ENCODE measurements at places on chromosomes 12 and 14.

DNA sequence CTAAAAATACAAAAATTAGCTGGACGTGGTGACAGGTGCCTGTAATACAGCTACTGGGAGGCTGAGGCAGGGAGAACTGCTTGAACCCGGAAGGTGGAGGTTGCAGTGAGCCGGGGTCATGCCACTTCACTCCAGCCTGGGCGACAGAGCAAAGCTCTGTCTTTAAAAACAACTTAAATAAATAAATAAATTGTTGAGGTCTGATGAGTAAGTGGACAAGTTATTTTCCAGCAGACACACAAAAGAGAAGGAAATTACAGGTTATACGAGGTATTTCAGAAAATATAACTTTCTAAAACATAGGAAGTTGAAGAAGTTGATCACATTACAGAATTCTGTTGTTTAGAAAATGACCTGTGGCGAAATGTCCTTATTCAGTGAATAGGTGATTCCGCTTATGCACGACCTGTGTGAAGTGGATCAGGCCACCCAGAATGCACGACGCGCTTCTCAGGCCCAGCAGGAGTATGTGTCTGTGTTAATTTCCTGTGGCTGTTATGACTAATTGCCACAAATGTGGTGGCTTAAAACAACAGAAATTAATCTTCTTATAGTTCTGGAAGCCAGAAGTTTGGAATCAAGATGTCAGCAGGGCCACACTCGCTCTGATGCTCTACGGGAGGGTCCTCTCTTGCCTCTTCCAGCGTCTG, 38.1 kb downstream of the P2RX7 start:
- DNase-seq: no peak

DNA sequence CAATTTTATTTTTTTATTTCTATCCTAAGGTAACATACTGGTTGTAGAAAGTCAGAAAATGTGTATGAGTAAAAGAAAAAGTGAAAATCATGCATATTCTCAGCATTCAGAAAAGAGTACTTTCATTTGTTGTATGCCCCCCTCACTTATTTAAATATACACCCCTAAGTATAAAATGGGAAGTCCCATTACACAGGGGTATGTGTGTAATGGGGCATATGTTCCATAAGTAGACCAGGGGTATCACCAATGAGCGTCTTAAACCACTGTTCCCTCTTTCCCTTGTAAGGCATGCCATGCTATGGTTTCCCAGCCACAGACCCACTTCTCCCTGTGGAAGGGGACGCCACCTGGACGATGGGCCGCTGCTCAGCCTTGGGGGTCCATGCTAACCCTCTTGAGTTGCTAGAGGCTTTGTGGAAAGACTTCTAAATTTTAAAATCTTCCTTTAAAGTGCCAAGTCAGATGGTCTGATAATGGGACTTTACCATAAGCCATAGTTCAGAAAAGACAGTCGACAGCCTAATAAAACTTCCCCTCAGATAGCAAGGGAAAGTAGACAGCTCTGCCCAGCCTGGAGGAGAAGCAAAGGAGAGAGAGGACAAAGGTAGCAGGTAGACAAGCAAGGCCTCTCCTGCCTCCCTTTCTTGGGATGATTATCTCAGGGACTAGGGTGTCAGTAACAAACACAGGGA, 118.2 kb downstream of the ZFP36L1 start:
- DNase-seq: no peak

DNA sequence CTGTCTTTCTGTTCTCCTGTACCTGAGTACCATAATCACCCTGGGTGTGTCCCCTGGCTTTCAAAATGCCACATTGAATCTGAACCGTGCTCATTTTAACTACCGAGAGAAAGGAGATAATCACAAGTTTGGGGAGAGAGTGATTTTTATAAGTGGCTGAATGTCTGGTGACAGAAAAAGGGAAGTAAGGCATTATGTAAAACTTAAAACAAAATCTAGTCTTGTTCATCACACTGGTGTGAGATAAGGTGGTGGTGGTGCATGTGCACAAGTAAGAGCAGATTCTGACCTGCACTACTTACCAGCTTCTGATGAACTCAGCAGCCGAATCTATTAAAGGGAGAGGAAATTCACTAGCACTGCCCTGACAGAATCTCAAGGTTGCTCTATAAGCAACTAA, 56.3 kb downstream of the SPPL3 start:
- no peak for DNase-seq

- no peak for DNase-seq
Observed at GRCh38 chr14:30708157-30708556, 86.0 kb downstream of the SCFD1 start.

DNA sequence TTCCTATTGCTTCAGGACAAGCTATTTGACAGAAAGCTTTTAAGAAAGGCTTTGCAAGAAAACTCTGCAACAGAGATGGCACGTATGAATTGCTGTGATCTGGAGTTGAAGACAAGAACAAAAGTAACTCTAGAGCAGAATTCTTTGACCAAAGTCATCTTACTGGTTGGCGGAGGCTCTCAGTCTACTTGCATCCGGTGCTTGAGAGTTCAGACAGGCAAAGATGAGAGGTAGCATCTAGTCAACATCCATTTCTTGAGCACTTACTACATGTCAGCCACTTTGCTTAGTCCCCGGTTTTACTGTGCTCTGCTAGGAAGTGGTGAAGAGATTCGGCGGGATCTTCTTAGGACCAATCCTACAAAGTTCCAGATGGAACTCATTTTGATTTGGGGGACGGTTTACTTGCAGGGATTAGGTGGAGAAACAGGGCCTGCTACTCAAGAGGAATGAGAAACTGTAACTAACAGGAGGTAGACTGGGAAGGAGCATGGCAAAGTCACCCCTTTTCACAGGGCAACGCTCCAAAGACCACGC, 404 bp upstream of the CCDC91 start:
- DNase-seq: no peak

DNA sequence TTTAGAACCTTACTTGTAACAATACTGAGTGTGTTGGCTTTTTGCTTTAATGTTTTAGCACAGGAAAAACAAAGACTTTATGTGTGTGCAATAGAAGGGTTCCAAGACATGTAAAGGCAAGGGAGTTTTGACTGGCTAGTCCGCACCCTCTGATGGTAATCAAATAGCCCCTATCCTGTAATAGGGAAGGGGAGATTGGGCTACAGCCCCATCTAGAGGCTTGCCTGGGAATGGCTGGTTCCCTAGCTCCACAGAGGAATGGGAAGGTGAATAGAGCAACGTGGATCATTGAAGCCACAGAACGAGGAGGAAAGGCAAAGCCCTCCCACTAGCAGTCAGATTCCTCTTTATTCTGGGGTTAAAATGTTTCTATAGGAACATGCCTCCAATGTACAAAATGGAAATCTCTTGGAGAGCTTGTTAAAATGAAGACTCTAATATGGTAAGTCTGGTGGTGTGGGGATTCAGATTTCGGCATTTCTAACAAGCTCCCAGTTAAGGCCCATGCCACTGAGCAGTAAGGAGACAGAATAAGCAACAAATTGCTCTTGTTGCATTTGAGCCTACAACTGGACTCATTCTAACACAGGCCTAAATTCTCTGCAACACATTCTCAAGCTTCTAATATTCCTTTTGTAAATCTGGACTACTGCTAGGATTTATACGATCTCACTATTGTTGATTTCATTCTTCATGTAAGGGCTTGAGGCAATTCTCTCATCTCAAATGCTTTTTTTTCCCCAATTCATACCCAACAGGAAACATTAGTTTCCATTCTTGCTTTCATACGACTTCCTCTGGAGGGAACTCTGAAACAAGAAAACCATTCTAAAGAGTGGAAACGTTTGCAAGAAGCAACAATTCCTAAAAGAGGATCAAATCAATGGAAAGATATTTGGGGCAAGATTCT, 57.1 kb downstream of the NIN start:
- DNase-seq: peak; percentile 79

DNA sequence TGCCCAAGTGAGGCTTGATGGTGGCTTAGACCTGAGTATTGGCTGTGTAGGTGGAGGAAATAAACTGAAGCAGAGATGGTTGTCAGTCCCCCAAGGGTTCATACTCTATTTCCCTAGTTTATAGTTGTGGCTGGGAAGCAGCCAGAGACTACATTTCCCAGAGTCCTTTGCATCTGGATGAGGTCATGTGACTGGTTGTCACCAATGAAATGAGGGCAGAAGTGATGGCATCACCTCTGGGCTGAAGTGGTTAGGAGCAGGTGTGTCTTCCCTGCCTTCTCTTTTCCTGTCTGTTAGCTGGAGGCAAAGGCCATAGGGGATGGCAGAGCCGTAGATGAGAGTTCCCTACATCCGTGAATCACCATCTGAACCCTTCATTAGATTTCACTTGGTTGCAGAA, 16.3 kb upstream of the NOS1 start:
- DNase-seq: no peak

- no peak for DNase-seq
Observed at GRCh38 chr14:51188566-51189185, 51.4 kb upstream of the TMX1 start.

GRCh38 chr12:6443361-6443983, 1.3 kb upstream of the CD27 start:
- DNase-seq: no peak

GRCh38 chr14:94697773-94698556, 71.9 kb downstream of the GSC start:
- DNase-seq: no peak

DNA sequence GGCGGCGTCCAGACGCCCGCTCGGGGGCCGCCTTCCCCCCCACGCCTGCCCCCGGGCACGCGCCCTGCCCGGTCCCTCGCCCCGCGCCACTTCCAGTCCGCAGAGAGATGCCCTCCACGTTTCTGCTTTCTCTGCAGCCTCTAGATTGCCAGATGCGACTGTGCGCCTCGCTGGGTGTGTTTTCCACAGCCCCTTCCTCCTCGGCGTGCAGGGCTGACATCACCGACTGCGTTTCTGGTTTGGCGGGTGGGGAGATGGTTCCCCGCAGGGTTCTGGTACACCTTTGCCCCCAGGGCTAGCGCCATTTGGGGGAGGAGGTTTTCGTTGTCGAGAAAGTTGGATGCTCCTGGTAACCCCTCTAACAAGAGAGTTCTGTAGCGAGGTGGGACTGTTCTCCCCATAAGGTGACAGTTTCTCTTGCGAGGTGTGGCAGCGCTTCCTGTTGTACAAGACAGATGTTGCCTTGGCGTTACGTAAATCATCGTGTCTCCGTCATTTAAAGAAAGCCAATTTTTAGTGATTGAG, 1.5 kb downstream of the CALM1 start:
- DNase-seq: peak; percentile 42

GRCh38 chr14:76287063-76287462, 88.9 kb upstream of the ESRRB start:
- no peak for DNase-seq

DNA sequence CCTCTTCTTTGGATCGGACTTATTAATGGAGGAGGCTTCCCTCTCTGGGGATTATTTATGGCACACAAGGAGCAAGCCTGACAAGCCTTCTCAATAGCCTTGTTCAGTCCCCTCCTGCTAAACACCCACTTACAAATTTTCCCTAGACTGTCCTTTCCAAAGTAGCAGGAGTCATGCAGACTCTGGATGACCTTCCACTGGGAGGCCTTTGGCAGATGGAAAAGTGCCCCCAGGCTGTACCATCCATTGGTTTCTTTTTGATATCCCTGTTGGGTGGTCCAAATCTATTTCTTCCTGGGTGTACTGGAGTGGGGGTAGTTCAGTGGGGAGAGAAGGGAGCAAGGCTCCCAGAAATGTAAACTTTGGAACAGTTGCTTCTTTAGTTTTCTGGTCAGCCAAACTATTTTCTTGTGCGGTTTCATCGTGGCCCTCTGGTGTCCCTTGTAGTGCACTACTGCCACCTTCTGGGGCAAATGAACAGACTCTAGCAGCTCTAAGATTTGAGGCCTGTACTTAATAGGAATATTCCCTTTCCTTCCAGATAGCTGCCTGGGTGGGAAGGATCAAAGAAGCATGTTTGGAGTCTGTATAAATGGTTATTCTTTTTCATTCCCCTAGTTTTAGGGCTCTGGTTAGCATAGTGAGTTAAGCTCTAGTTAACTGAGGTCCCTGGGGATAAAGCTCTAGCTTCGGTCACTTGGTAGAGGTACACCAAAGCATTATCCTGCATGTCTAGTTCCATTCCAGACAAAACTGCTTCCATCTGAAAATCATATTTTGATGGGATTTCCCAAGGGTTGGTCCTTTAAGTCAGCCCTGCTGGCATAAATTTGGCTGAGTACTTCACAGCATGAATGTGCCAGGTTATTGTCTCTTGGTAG, 409.5 kb downstream of the SLC6A15 start:
- DNase-seq: peak; percentile 34

DNA sequence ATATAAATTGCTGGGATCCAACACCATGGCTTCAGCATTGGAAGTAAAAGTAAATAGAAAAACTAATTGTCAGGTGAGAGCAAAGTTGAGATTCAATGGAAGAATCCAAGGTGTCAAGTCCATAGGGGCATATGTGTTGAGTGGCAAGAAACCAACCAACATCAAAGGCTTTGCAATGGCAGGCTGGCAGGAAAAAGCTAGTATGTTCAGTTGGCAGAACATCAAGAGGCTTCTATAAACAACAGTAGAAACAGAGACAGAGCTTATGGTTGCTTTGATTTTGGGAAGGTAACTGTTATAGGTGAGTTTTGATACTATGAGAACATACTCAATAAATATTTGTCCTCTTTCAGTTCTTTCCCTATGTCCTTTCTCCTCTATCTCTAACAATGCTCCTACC, 553.7 kb upstream of the MDGA2 start:
- DNase-seq: no peak

DNA sequence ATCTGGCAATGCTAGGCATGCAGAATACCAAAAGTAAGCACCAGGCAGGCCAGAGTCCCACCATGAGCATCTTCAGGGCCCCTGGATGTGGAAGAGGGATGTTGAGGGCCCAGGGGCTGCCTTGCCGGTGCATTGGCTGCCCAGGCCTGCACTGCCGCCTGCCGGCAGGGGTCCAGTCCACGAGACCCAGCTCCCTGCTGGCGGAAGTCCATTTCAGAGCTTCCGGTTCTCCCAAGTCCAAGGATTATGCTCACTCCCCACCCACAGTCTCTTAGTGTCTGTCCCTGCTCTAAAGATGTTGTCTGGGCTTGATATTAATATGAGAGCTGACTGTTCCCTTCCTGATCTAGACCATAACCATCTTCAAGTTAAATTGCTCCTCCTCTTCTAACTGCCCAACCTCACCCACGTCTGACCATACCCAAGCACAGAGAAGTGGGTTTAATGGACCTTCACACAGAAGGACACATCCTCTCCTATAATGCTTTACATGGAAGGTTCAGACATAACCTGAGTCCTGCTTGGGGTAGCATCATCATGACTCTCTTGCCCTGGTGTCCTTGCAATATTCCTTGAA, 117.4 kb downstream of the DAD1 start:
- no peak for DNase-seq

GRCh38 chr14:68807148-68807600, 14.3 kb upstream of the ZFP36L1 start:
- peak; percentile 68 for DNase-seq
